Smooth muscle cell of the pulmonary artery (primary cell): ENCODE measurements at places on chromosomes 2 and 18. TPM values are rescaled to one million over a fixed set of nuclear protein-coding genes. Genes with fewer than 3 reads are reported as not detected.

ZAP70 gene
- total RNA-seq, result 0.13 TPM in 1 of 2 replicates, not detected in the other

EML4 gene
- total RNA-seq, result 40.8 and 59.7 TPM in 2 replicates

ASTL gene
- total RNA-seq, result 0.07 TPM in 1 of 2 replicates, not detected in the other

DSG1 gene
- not detected in 2 replicates for total RNA-seq

TRIM43B gene
- total RNA-seq, result not detected in 2 replicates

TBR1 gene
- total RNA-seq, result 0.03 TPM in 1 of 2 replicates, not detected in the other

SLC9A4 gene
- total RNA-seq, result 0.03 TPM in 1 of 2 replicates, not detected in the other

CFAP65 gene
- 0.03 TPM in 1 of 2 replicates, not detected in the other for total RNA-seq

CRYGC gene
- not detected in 2 replicates for total RNA-seq

RMND5A gene
- 17.8 and 20.6 TPM in 2 replicates for total RNA-seq

REV1 gene
- 31.3 and 33.0 TPM in 2 replicates for total RNA-seq
